Memory B cell (primary cell): ENCODE measurements at places on chromosomes 16 and 17.

GRCh38 chr17:62030264-62030663 lies 34.8 kb downstream of the MED13 start:
- no peak for DNase-seq

GRCh38 chr17:10673312-10673711 lies 16.2 kb upstream of the MYH3 start:
- no peak for DNase-seq

DNA sequence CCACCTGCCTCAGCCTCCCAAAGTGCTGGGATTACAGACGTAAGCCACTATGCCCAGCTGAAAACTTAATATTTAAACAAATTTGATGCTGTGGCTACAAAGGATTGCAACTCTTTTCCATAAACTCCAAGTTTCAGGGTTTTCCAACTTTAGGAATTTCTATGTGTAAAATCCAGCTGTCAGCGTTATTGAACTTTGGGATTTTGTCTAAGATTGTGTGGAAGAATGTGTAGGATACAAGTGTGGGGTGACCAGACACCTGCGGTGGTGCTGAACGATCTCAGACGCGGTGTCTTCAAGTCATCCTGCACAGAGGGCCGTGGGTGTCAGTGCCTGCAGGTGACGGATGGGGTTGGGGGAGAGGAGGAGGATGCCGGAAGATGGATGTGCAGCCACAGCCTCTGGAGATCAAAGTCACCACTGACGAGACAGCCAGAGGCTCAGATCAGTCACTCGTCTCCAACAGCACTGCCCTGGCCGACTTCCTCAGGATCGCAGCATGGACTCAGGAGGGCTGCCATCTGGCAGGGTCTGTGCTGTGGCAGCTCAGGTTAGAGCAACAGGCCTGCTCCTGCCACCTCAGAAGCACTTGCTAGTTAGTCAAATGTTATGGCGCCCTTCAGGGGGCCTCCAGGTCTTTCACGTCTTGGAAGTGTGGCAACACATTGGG lies 13.0 kb downstream of the ACSF3 start:
- DNase-seq, result no peak

DNA sequence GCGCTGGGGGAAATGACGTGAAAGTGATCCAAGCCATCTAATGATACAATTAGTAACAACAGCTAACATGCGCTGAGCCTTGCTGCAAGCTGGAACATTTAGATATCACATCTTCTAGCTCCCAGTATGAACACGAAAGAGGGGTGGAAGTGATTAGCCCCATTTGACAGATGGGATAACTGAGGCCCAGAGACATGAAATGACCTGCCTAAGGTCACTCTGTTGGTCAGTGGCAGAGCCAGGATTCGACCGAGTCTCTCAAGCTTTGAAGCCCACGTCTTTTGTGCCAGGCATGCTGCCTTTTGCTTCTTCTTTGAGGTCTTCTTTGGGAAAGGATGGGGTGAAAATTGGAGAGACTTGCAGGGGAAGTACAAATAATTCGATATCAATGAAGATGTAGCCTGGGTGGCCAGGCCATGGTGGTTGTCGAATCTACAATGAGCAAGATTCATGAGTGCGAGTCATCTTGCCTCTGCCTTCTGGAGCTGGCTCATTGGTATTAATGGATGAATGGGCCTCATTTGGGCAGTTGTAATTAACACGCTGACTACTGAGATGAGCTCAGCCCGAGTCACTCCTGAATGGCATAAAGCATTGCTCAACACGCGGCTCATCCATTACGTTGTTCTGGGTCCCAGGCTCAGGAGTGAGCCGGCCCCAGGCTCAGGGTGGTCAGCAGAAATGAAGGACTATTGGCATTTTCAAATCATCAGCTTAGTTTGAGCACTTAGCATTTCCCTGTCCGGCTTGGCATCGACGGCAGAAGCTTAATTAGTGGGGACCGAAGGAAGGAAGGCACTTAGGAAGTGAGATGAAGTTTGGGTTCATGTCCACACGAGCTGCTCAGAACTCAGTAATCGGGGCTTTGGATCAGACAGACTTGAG lies 28.0 kb upstream of the GPRC5B start:
- DNase-seq, result no peak

- DNase-seq, result no peak
These were observed 2.7 kb upstream of the IRX5 start for GRCh38 chr16:54928016-54928356.

- no peak for DNase-seq
These were observed 11.7 kb downstream of the CACNG1 start for GRCh38 chr17:67055811-67056745.

GRCh38 chr16:24504472-24505345 lies 34.7 kb upstream of the RBBP6 start:
- peak; percentile 56 for DNase-seq

DNA sequence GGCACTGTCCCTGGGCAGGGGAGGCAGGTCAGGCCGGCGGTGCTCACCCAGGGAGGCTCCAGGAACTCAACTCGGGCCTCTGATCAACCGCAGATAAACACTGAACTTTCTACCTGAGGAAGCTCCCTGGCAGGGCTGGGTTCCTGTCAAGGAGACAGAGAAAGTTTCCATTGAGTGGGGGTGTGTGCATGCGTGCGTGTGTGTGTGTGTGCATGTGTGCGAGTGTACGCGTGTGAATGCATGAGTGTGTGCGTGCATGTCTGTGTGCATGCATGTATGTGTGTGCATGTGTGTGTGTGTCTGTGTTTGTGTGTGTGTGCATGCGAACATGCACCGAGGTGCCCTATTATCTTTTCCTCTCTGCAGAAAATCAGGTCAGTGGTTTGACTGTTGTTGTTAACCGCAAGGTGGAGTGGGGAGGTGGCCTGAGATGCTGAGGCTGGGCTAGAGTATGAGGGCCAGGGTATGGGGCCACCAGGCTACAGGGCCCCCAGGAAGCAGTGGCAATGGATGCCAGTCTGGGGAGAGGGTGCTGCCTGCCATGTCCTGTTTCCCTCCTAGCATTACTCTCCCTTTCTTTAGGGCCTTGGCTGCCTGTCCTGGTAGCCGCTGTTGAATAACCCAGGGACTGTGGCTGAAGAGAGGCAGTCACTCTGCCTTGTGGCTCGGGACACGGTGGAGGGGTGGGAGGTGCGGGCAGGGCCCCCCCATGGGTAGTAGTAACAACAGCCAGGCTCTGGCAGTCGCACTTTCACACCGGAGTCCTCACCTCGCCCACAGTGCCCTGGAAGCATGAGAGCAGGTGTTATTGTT lies 24.0 kb downstream of the CCR7 start:
- no peak for DNase-seq

DNA sequence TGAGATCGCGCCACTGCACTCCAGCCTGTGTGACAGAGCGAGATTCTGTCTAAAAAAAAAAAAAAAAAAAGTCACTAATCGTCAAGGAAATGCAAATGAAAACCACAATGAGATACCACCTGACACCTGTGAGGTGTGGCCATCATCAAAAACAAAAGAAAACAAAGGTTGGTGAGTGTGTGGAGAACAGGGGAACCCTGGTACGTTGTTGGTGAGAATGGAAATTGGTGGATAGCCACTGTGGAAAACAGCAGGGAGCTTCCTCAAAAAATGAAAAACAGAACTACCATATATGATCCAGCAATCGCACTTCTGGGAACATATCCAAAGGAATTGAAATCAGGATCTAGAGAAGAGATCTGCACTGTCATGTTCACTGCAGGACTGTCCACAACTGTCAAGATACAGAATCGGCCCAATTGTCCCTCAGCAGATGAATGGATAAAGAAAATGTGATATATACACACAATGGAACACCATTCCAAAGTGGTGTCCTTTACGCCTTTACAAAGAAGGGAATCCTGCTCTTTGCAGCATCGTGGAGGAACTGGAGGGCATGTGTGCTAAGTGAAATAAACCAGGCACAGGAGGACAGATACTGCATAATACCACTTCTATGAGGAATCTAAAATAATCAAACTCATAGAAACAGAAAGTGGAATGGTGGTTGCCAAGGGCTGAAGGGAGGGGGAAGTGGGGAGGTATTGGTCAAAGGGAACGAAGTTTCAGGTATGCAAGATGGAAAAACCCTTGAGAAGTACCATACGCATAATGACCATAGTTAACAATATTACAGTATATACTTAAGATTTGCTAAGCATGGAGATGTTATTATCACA lies 63.5 kb upstream of the PLCG2 start:
- DNase-seq, result peak; percentile 52

DNA sequence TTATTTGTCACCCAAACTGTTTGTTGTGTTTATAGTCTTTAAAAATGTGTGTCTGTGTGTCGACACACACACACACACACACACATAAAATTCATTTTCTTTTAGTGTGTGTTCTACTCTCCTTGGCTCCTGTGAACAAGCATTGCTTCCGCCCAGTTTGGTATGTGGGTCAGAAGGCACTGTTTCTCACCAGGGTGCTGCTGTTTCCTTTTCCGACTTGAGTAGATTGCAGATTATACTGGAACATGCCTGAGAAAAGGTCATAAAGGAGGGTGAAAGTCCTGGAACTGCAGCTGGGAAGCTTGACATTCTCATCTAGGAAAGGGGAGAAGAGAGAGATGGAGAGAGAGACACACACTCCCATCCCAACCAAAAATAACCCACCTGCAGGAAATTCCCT lies 330.3 kb downstream of the BCAS3 start:
- DNase-seq, result no peak

DNA sequence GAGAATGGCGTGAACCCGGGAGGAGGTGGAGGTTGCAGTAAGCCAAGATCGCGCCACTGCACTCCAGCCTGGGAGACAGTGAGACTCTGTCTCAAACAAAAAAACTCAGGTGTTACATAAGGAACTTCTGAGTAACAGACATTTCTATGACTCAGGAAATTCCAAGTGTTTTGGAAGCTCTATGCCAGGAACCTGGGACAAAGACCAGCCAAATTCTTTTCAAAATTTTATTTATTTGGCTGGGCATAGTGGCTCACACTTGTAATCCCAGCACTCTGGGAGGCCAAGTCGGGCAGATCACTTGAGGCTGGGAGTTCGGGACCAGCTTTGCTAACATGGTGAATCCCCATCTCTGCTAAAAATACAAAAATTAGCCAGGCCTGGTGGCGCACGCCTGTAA lies 5.2 kb upstream of the SH2B1 start:
- DNase-seq, result no peak

DNA sequence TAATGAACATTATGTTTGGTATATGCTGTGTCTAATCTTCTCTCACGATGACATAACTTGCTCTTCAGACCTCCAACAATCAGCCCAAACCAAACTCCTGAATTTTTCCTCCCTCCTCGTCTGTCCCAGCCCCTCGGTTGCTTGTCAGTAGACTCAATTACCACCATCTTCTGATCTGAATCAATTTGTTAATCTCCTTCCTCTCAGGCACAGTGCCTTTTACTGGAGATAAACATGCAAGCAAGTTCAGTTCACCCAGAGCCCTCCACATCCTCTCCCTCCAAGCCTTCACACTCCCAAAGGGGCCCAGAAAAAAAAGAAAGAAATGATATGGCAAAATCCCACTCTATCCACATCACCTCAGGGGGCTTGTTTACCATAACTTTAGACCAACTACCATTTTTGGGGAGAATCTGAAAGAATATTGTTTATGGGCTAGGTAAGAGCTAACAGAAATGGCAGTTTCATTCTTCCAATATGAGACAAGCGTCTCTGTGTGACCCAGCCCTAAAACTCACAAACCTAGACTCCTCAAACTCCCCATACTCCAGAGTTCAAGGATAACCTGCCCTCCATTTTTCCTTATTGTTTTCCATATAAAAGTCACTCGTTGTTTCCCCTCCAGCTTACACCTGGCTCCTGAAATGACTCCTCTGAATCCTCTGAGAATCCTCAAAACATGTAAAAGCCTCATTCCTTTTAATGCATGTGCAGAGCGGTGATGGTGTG lies 1.5 kb downstream of the TEX2 start:
- no peak for DNase-seq

- DNase-seq, result no peak
These were observed 157.9 kb downstream of the WWOX start for GRCh38 chr16:78257376-78257728.

DNA sequence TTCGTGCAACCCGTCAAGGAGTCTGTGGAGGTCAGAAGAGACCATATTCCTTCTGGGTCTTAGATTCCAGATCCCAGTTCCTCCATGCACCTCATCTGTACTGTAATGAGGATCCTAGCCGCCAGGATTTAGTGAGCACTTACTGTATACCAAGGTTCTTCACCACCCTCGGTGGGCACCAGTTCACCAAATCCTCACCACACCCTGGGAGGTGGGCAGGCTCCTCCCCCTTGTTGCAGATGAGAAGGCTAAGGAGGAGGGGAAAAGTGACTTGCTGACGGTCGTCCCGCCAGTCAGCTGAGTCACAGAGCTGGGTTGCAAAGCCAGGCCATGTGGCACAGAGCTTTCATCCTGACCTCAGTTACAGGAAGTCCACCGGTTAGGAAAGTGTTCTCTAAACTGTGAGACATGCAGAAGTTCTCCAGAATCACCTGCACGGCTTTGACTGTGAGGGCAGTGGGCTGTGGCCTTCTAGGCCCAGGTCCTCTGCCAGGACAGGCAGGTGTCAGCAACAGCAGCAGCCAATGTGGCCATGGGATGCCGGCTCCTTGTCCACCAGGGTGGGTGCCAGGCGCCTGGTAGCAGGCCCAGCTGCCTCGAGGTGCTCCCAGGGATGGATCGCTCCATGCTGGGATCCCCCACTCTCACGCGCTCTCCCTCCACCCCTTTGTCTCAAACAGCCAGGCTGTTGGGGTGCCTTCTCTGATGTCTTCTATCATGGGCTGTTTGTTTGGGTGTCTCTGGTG lies 240.3 kb upstream of the GSE1 start:
- no peak for DNase-seq

GRCh38 chr17:80884811-80885210 lies 106.8 kb upstream of the CHMP6 start:
- DNase-seq, result no peak
